Stimulated activated CD8-positive, alpha-beta memory T cell treated with anti-CD3 and anti-CD28 coated beads, Interleukin-7, amount 100 ng/mL, for 48 hours (primary cell): ENCODE measurements at places on chromosomes 3 and 15.

DNA sequence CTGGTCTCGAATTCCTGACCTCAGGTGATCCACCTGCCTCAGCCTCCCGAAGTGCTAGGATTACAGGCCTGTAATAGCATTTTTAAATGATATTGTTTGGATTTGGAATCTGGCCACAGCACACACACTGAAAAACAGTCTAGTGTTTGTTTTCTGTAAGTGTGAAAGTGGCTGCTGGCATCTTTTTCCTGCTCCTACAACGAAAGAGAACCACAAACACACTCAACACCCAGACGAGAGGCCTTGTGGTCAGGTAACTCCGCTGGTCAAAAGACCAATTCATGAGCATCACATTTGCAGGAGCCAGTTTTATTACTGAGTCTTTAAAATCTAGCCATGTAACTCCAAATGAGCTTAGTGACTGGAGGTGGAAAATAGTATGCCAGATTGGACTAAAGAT is 50.2 kb downstream of the IMPG2 start:
- no peak for DNase-seq

DNA sequence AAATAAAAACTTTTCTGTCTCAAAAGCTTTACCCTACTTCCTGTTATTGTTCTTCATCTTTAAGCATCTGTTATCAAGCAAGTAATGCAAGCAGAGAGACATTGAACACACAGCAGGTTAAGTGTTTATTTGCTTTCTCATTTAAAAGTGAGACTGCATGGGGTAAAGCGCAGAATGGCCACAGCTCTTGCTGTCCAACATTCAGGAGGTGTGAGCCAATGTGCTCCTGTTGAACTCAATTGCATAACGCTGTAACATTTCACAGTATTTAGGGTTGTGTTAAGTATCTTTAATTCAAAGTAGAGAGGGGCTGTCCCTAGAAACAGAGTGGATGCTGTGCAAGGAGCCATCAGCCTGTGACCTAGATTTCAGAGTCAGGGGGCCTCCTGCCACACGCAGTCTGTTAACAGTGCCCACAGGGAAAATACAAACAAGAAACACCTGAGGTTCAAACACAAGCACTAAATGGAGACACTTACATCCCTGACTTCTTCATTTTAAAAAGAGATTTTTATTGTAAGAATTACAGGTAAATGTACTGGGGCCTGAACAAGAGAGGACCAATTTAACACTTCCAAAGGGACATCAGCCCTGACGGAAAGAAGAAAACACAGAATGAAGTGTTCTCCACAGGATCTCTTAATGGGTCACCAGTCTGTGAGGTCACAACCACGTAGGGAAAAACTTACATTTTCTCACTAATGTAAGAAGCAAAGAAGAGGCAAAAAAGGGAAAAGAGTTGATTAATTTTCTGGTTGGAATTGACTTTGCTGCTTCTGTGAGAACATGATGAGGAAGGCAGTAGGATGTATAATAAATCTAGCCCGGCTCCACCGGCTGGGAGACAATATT is 815.1 kb downstream of the VGLL3 start:
- DNase-seq, result no peak

- no peak for DNase-seq
Observed at GRCh38 chr15:56988219-56988618, 69.8 kb downstream of the TCF12 start.

- DNase-seq, result no peak
Observed at GRCh38 chr15:57572468-57572867, 19.2 kb upstream of the MYZAP start.

DNA sequence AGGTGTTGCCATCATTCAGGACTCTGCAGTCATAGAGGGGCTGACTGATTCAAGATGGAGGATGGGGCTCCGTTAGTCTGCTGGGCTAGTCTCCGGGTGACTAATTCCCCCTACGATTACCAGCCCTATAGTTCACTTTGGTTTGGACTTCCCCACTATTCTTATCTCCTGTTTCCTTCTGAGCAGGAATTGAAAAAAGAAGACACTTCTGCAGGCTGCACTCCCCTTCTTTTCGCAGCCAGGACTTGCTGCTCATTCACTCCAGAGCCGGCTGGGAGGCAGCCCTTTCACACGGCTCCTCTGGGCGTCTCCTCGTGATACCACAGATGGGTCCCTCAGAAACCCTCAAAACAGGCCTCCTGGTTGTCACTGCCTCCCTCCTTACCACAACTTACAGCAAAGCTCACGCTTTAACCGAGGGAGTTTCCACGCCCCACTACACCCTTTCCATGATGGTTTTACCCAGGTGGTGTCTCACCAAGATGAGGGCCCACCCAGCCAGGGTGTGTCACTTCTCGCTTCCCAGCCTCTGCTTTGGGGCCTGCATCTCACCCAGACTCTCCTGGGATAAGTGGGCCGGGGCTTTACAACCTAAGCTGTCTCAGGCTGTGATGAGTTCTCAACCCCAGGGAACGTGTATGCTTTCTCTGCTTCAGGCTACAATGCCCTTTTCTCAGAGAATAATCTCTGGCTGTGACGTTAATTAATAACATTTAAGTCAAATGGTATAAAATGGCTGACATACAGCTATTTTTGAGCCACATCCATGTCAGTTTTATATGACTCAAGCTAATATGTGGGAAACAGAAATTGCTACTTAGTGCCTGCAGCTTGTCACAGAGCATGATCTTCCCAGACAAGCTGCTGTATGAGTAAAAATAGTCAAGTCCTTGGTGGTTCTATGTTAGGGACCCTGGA is 11.9 kb downstream of the CX3CR1 start:
- peak; percentile 85 for DNase-seq

GRCh38 chr3:129989414-129989813 is 14.9 kb downstream of the TRH start:
- no peak for DNase-seq

GRCh38 chr15:37104424-37104981 is 4.2 kb upstream of the MEIS2 start:
- DNase-seq, result no peak

DNA sequence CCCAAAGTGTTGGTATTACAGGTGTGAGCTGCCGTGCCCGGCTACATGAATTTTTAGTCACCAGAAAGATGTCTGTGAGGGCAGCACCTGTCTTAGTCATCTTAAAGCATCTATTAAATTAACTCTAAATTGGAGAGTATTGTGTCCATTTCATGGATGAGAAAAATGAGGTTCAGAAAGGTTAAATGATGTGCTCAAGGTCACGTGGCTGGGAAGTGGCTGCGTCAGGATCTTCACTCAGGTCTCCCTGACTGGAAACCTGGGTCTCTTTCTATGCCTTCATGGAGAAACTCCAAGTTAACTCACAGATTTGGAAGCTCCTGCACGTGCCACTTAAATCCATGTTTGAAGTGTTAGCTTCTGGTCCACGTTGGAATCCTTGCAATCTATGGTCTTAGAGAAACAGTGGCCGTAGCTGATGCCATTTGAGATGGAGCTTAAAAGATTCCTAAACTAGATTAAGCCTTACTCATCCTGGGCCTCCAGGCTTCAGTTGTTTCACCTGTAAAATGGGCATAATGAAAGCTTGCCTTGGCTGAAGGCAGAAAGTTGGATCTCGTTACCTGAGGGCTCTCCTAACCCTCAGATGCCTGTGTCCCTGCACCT is 5.2 kb upstream of the TMEM40 start:
- no peak for DNase-seq

GRCh38 chr3:189355481-189356201 is 183.9 kb downstream of the TPRG1 start:
- DNase-seq, result peak; percentile 27

DNA sequence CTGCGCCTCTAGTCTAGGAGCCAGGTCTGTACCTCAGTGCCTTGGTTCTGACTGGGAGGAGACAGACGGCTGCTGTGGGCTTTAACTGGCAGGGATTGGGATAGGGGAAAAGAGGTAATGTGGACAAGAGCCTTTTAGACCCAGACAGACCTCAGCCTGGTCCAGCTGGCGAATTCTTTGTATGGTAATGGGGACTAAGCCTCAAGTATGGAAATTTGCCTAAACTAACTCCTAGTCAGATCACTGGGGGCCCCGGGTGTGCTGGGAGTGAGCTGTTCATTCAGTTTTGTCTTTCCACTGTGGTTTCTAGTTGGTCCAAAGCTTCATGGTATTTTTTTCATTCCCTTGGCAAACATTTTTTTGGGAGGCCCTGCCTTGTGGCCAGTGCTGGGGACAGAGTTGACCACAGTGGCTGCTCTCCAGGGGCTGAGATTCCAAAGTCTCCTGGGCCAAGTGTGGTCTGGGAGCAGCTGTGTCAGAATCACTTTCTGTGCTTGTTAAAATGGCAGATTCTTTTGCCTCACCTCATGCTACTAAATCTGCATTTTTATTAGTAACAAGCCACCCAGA is 261.4 kb upstream of the C2CD4B start:
- no peak for DNase-seq

- no peak for DNase-seq
Observed at GRCh38 chr3:59160133-59160746, 110.4 kb upstream of the CFAP20DC start.

DNA sequence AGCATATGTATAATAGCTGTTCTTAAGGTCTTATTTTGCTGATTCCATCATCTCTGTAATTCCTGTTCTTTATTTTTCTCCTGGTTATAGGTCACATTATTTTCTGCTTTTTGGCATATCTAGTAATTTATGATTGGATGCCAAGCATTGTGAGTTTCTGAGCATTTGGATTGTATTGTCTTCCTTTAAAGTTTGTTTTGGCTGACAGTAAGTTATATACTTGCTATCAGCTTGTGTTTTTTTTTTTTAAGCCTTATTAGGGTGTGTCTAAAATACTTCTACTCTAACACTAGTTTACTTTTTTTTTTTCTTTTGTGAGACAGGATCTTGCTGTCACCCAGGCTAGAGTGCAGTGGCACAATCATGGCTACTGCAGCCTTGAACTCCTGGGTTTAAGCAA is 10.1 kb downstream of the MKRN2 start:
- no peak for DNase-seq

GRCh38 chr15:98347001-98347400 is 301.3 kb upstream of the IGF1R start:
- DNase-seq, result no peak

DNA sequence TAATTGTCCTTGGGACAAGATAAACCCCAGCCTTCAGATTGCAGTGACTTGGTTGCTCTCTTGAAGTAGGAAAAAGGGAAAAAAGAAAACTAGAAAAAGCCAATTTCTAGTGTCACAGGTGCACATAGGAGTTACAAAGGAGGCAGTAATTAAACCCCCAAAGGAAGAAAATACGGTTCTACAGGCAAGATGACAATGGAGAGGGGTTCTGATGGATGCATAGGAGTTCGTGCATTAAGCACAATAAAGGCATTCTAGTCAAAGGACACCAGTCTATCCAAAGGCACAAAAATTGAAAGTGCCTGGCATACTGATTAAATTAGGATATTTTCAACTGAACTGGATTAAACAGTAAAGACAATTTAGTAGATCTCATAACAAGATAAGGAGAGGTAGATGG is 31.6 kb upstream of the MTMR14 start:
- DNase-seq, result no peak

- DNase-seq, result no peak
Observed at GRCh38 chr15:72033285-72033684, 84.7 kb downstream of the MYO9A start.

DNA sequence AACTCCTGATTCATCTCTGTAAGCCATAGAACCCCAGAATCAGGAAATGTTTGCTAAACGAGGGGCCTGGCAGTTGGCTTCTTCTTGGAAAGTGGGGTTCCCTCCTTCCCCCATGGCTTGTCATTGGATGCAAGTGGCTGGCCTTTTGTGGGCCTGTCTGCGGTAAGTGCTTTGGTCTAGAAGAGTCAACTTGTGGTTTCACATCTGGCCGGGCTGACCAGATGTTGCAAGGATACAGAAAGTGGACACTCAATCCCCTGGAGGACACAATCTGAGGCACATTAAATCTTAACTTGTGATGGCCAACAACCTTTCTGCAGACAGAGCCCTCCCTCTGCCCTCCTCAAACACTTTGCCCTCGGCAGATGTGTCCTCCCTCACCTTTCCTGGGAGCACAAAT is 1.1 kb downstream of the FAH start:
- no peak for DNase-seq

DNA sequence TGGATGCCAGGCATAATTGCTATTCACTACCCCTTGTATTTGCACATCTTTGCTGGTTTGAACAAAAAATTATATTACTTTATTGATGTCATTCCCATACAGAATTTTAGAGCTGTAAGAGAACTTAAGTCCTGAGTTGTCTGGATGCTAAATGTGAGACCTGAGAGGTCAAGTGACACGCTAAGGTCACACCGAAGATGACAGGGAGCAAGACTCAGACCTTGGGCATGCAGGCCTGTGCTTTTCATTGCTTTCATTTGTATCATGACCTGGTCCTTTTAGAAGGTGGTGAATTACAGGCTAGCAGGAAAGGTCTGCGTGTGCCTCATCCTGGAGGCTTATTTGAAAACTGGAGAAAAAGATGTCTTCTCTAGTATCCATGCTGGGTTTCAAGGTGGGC is 312.0 kb upstream of the RASGRP1 start:
- DNase-seq, result no peak

DNA sequence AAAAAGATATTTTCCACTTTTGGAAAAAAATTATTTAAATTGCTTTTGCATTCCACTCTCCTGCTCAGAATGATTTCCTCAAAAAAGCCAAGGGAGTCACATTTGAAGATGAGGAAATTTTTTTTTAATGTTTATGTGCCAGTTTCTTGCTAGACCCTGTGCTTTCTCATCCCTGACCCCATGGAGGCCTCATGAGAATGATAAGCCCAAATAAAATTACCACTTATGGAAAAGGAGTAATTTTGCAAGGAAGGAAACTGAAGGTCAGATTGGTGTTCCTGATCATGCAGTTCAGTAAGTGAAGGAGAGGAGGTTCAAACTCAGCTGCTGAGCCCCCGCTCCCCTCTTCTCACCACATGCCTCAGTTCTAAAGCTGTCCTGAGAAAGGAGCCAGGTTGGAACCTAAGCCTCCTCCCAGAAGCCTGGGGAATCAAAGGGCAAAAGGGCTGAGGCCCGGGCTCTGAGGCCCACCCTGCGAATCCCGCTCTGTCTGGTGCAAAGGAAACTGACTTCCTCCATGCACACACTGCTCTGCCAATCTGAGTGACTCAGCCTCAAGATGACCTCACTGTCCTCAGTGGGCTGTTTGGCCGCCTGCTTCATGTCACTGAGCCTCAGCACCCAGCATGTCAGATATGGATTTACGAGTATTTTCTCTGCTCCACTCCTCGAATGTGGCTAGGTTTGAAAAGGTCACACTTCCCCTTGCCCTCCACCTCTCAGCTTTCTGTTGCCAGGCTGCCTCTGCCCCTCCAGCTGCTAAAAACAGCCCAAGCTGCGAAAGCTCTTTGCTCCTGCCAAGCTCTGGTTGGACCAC is 56.9 kb upstream of the FLNB start:
- peak; percentile 4 for DNase-seq
